Left forelimb (tissue), 1 donor: ENCODE measurements at places on chromosomes 2 and 18.

DNA sequence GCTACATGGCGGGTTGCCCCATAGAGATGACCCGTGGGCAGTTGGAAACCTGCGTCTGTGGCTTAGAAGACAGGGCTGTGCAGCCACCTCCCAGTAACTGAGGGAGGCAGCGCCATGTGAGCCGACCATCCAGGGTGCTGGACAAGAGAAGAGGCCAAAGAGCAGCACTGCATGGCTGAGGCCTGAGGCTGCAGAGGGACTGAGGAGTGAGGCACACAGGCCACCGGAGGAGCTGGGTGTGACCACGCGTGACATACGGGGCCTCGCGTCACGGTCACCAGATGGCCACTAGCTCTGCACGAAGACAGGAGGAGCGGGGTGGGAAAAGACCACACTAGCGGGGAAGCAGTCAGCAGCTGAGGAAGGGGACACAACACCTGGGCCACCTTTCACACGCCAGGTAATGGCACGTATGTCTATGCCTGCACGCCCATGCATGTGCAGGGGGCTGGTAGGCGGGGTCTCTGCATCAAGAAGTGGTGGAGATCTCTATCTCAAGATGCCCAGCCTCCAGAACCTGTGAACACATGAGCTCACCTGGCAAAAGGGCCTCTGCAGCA lies 61.4 kb downstream of the NDUFA10 start:
- DNase-seq: peak; percentile 37

- DNase-seq: no peak
These were observed 186.4 kb upstream of the SLC39A10 start for GRCh38 chr2:195470622-195471021.

- no peak for DNase-seq
These were observed 34.1 kb downstream of the HK2 start for GRCh38 chr2:74867841-74868658.

DNA sequence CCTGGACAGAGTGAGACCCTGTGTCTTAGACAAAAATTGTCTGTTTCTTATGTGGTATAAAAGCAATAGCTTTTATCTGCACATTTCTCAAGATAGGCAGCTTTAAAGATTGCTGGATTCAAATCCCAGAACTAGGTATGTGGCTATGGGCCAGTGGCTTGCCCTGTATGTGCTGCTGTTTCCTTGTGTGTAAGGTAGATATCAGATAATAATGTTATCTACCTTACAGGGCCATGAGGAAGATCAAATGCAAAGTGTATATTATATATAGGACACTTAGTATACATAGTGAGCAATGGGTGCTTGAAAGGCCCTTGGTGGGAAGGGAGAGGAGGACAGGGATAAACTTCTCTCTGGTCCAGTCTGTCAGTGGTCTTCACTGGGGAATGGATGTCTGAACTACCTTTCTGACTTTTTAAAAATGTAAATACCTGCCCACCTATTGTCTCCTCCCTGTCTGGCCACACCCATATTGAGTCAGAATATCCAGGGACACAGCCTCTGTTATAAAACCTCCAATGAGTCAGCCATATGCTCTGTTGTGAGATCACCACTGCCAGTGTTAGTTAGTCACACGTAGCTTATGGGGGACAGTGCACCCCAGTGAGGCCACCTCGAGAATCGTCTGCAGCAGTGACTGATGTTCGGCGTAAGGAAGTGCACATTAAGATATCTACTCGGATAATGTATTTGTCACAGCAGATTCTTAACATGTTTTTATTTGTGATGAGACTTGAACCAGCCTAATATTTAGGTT lies 383.4 kb downstream of the PTPRM start:
- DNase-seq: no peak

GRCh38 chr2:159661286-159661685 lies 44.9 kb upstream of the BAZ2B start:
- DNase-seq: no peak

DNA sequence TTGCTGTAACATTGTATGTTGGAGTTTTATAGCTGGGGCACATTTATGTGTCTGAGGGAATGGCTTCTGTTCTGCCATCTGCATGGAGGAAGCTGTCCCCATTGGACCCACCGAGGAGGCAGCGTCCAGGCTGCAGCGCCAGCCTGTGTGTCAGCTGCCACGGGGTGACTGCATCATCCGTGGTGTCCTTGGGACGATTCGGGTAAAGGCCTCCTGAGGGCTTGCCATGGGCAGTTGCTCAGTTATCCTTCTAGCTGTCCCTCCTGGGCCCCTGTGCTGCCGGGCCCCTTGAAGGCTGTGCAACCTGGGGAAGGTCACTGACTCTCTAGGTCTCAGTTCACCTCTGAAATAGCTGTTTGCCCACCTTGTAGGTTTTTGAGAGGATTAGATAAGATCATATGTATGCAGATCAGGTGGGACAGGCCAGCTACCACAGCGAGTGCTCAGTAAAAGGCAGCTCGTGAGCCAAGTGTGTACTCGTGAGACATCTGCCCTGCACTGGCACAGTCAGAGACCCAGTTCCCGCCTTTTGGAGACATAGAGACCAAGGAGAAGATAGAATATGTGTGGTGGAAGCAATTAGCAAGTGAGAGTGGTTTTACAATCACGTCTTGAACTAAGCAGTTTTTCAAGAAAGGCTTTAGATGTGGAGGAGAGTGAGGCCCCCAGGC lies 10.6 kb downstream of the LDLRAD4 start:
- DNase-seq: no peak

DNA sequence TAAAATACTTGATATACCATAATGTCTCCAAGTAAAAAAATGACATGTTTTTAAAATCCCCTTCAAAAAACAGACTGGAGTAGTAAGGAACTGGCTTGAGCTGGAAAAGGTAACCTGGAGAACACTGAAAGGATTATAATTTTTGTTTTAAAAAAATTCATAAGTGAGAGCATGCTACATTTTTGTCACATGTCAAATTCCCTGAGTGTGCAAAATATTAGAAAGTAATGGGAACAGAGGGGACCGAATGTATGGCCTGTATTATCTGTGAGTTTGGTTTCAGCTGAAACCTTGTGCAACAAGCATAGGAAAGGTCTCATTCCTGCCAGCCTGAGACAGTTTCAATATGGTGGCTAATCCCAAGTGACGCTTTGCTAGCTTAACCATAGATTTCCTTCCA lies 202.5 kb downstream of the SLC39A10 start:
- DNase-seq: no peak

GRCh38 chr2:108978709-108979111 lies 10.3 kb downstream of the EDAR start:
- no peak for DNase-seq

GRCh38 chr2:73987109-73987947 lies 2.6 kb downstream of the TET3 start:
- DNase-seq: no peak

GRCh38 chr2:240629619-240629967 lies 4.3 kb downstream of the GPR35 start:
- no peak for DNase-seq

- no peak for DNase-seq
These were observed 66.8 kb upstream of the DNER start for GRCh38 chr2:229780856-229781773.

GRCh38 chr2:170742000-170742399 lies 26.9 kb downstream of the SP5 start:
- no peak for DNase-seq

GRCh38 chr2:54579682-54580620 lies 123.8 kb downstream of the SPTBN1 start:
- no peak for DNase-seq

GRCh38 chr2:239602290-239603282 lies 201.8 kb upstream of the HDAC4 start:
- peak; percentile 55 for DNase-seq

- no peak for DNase-seq
These were observed 653 bp downstream of the MRPS9 start for GRCh38 chr2:105038383-105039061.

DNA sequence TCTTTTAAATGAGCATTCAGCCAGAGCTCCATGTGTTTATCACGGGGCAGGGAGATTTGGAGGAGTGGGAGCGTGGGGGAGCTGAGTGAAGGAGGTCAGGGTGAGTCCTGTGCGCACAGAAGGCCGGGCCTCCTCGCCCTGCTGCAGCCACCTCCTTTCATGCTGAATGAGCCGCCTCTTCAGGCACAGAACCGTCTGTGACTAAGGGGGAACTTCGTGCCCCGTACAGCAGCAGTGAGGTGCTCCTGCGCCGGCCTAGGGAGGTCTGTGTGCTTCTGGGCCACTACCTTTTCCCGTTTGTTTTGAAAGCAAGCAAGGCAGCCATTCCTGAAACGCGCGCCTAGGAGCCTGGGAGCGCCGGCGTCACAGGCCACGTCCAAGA lies 27.1 kb upstream of the ZNF516 start:
- DNase-seq: no peak
